SHP77 treated with DMSO at 0.1 percent for 48 hours (cell line): ENCODE measurements at places on chromosomes 1 and 21.

DNA sequence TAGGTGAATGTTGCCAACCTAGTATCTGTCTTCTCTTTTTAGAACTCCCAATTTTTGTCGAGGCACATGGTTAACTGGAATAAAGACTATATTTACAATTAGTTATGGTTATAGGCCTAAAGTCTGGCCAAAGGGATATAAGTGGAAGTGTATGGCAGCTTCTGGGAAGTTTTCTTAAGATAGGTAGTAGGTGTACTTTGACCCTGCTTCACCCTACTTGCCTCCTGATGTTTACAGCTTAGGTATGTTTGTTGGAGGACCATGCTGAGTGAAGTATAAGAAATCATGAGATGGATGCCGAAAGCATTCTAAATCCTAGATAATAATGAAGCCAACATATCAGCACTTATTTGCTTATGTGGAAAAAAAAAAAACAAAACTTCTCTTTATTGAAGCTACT lies 272.1 kb downstream of the S1PR1 start:
- no peak for DNase-seq

DNA sequence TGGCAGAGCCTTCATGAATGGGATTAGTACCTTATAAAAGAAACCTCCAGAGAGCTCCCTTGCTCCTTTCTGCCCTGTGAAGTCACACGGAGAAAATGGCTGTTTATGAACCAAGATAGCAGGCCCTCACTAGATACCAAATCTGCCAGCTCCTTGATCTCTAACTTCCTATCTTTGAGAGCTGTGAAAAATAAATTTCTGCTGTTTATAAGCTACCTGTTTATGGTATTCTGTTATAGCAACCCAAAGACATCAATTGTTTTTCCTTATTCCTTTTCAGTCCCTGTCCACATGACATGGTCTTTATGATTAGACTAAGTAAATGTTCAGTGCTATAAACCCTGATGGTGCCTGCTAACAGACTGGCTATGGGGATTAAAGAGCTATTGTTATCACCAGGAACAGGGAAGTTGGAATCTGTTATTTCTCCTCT lies 9.7 kb upstream of the STIL start:
- no peak for DNase-seq

GRCh38 chr21:44572959-44573583 lies 458 bp upstream of the KRTAP10-4 start:
- DNase-seq: no peak

- DNase-seq: no peak
These were observed 1.4 kb upstream of the S100A4 start for GRCh38 chr1:153546796-153547559.

GRCh38 chr1:30550365-30551220 lies 172.8 kb downstream of the MATN1 start:
- DNase-seq: no peak

DNA sequence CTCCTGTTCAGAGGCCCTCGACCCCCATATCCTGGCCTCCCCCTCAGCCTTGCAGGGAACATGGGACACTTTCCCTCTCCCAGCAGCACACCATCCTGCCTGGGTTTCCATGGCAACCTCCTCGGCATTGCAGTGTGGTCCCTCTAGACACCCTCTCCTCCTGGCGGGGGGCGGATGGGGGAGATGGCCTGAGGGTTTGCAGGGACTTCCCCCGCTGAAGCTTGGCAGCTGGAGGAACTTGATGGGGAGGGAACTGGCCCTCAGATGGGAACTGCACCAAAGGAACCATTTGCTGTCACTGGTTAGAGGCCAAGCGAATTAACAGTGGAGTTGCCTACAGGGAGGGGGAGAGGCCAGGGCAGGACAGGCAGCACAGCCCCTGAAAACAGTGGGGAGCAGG lies 28.7 kb downstream of the RIMS3 start:
- DNase-seq: no peak

GRCh38 chr1:245179706-245180105 lies 24.9 kb downstream of the KIF26B start:
- DNase-seq: peak; percentile 76

DNA sequence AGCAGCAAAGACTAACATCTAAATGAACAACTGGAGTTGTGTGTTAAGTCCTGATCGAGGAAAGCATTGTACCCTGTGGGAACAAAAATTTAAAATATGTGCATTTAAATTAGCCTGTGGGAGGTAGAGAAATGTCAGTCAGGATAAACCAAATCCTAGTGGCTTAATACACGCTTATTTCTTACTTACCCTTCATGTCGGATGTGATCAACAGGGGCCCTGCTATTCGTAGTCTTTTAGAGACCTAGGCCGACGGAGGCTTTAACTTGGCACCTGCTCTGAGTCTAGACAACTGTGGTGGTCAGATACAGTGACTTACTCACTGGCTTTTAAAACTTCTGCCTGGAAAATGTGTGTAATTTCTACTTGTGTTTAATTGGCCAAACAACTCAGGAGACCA lies 10.2 kb downstream of the GSTM3 start:
- no peak for DNase-seq

DNA sequence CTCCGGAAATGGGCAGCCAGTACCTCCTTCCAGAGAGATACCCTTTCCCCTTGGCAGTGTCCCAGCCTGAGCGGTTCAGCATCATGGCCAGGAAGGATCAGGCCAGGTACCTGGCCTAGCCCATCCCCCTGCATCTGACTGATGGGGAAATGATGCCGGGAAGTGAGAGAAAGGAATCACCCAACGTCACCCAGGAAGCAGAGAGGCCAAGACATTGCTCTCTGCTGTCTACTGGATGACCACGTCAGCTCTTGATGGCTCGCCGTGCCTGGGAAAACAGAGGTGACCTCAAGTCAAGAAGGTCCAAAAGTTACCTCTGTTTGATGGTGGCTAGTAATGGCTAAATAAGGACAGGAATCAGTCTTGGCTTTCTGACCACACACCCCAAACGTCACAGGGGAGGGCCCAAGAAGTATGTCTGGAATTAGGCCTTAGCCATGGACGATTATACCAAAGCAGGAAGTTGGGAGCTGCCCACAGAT lies 79.0 kb downstream of the MRPL37 start:
- no peak for DNase-seq

DNA sequence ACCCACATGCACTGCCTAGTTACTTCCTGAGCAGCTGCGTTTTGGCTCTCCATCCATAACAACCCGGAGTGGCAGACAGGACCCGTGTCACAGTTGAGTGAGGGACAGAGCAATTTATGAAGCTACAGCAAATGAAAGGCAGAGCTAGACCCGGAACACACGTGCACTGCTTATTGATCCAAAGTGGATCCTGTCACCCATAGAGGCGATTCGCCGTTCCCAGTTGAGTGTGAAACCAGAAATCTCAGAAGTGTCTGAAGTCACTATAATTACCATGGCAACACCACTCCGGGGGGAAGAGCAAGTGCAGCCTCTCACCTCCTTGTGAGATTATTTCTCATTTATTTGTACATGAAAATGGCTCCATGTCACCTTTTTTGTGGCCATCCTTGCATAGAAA lies 365.2 kb downstream of the DSCAM start:
- DNase-seq: no peak

GRCh38 chr1:26483980-26484379 lies 11.7 kb downstream of the HMGN2 start:
- no peak for DNase-seq

GRCh38 chr1:194535369-194535768 lies 1349.0 kb upstream of the B3GALT2 start:
- no peak for DNase-seq

- DNase-seq: no peak
These were observed 368.0 kb downstream of the HHAT start for GRCh38 chr1:210696709-210697108.

- DNase-seq: no peak
These were observed 263.7 kb downstream of the TNR start for GRCh38 chr1:175479521-175480342.

DNA sequence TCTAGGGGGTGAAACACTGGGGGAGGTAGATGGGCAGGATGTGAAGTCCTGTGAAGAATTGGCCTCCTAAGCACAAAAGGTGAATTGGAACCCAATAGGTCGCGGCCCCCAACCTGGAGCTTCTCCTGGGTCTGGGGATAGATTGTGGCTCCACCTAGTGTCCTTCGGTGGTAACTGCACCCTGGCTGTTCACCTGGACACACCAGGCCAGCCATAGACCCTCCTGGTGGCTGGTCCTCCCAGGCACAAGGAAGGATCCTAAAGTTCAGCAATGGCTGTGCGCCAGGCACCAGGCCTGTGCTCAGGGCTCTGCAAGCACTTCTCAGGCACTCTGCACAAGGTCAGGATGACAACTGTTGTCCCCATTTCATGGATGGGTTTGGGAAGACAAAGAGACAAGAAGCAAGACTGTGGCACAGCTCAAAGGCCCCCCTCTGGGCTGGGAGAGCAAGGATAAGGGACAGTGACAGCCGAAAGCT lies 13.5 kb downstream of the ESPN start:
- peak; percentile 59 for DNase-seq

GRCh38 chr1:66290761-66291530 lies 243.0 kb upstream of the SGIP1 start:
- DNase-seq: no peak

- no peak for DNase-seq
These were observed 139.5 kb downstream of the ZZZ3 start for GRCh38 chr1:77542813-77543420.

- no peak for DNase-seq
These were observed 197.2 kb upstream of the PROX1 start for GRCh38 chr1:213790565-213790964.

DNA sequence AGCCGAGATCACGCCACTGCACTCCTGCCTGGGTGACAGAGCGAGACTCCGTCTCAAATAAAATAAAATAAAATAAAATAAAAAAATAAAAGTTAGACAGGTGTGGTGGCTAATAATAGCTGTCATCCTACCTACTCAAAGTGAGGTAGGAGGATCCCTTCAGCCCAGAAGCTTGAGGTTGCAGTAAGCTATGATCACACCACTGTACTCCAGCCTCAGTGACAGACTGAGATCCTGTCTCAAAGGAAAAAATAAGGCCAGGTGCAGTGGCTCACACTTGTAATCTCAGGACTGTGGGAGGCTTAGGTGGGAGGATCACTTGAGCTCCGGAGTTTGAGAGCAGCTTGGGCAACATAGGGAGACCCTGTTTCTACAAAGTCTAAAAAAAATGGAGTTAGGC lies 18.0 kb downstream of the NOL9 start:
- no peak for DNase-seq

GRCh38 chr1:221039616-221040015 lies 160.4 kb downstream of the HLX start:
- no peak for DNase-seq

- DNase-seq: no peak
These were observed 61.5 kb downstream of the PSMG1 start for GRCh38 chr21:39121600-39122355.

DNA sequence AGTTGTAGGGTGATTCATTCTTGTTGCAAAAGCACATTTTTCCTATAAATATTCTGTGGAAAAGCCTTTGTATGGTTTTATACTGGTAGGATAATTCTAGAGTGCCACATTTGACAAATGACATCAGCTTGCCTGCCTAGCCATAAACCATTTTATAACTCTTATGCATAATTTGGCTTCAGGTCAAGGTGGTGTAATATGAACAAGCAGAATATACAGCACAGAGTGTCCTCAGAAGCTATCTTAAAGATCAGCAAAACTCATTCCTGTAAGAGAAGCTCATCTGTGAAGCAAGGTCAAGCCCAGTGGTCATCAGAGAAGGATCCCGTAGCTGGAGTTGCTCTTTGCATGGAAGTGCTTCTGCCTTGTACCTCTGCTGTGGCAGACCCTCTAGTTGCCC lies 24.0 kb upstream of the C1orf21 start:
- no peak for DNase-seq

DNA sequence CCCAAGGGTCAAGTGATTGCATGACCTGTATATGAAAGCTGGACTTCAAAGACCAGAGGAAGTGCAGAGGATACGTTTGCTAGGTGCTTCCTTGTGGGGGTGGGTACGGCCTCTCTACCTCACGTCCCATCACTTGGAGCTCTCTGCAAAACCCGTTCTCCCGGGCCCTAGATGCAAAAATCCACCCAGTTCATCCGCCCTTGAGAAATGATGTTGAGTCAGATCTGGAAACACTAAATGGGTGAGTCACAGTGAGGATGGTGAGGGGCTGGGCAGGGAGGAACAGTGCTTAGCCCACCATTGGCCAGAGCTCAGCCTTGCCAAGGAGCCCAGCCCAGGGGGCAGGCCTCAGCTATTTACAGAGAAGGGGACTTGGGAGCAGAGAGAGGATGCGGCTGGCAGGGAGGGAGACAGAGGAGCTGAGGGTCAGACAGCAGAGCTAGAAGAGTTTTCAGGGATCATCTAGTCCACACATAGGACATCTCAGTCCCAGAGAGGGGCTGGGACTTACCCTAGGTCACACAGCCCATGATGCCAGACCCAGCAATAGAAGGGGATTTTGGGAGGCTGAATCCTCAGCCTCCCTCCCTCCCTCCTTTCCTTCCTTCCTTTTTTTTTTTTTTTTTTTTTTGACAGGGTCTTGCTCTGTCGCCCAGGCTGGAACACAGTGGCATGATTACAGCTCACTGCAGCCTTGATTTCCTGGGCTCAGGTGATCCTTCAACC lies 14.6 kb downstream of the ARHGEF10L start:
- DNase-seq: no peak

GRCh38 chr1:170538687-170539086 lies 6.7 kb downstream of the GORAB start:
- no peak for DNase-seq

GRCh38 chr1:166377896-166378295 lies 211.1 kb upstream of the FAM78B start:
- DNase-seq: no peak

- no peak for DNase-seq
These were observed 192.6 kb downstream of the NFIA start for GRCh38 chr1:61274939-61275338.

- no peak for DNase-seq
These were observed 1796.9 kb downstream of the NCAM2 start for GRCh38 chr21:22795091-22795490.

- DNase-seq: no peak
These were observed 368.5 kb downstream of the HHAT start for GRCh38 chr1:210697185-210697584.

- DNase-seq: peak; percentile 87
These were observed 825 bp downstream of the TMEM39B start for GRCh38 chr1:32073299-32074229.

DNA sequence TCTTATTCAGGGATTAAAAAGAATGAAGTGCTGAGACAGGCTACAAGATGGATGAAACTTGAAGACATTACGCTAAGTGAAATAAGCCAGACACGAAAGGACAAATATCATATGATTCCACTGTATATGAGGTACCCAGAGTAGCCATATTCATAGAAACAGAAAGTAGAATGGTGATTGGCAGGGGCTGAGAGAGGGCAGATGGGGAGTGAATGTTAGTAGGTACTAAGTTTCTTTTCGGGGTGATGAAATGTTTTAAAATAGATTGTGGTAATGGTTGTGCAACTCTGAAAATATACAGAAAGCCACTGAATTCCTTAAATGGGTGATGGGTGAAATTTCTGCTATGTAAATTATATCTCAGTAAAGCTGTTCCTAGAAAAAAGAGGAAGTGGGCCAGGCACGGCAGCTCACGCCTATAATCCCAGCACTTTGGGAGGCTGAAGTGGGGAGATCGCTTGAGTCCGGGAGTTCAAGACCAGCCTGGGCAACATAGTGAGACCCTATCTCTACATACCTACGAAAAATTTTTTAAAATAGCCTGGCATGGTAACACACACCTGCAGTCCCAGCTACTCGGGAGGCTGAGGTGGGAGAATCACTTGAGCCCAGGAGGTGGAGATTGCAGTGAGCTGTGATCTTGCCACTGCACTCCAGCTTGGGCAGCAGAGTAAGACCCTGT lies 15.9 kb downstream of the SLC27A3 start:
- DNase-seq: no peak
